ENCODE measurements at places on chromosomes 11 and 22.

GRCh38 chr11:44094260-44094868, 1.1 kb upstream of the EXT2 start:
- peak; percentile 83 for DNase-seq

GRCh38 chr11:130882138-130882551, 34.1 kb downstream of the SNX19 start:
- DNase-seq: no peak

- DNase-seq: no peak
These were observed 93.2 kb downstream of the CACNA1I start for GRCh38 chr22:39663751-39664150.

DNA sequence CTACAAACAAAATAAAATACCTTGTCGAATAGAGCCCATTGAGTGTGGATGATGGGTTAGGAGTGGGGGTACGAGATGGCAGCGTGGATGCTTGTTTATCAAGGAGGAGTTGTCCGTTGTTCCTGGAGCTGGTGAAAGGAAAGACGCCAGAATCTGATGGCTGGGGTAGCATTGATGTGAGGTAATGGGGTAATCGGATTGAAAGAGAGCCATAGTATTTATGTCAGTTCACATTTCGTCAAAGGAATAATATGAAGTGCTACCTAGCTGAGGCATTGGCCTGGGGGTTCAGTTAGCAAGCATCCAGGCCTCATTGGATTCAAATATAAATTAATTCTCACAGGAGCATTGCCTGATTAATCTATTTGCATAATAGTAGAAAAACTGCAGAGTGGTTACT, 16.9 kb upstream of the DBX1 start:
- DNase-seq: no peak

GRCh38 chr11:126624506-126624905, 269.0 kb downstream of the ST3GAL4 start:
- no peak for DNase-seq

- no peak for DNase-seq
These were observed 3.2 kb downstream of the DGAT2 start for GRCh38 chr11:75771646-75772410.

GRCh38 chr11:128261011-128261421, 326.3 kb downstream of the ETS1 start:
- DNase-seq: no peak

GRCh38 chr11:44269369-44270351, 40.3 kb downstream of the ALX4 start:
- DNase-seq: no peak

GRCh38 chr11:10893714-10894151, 35.9 kb upstream of the ZBED5 start:
- no peak for DNase-seq

DNA sequence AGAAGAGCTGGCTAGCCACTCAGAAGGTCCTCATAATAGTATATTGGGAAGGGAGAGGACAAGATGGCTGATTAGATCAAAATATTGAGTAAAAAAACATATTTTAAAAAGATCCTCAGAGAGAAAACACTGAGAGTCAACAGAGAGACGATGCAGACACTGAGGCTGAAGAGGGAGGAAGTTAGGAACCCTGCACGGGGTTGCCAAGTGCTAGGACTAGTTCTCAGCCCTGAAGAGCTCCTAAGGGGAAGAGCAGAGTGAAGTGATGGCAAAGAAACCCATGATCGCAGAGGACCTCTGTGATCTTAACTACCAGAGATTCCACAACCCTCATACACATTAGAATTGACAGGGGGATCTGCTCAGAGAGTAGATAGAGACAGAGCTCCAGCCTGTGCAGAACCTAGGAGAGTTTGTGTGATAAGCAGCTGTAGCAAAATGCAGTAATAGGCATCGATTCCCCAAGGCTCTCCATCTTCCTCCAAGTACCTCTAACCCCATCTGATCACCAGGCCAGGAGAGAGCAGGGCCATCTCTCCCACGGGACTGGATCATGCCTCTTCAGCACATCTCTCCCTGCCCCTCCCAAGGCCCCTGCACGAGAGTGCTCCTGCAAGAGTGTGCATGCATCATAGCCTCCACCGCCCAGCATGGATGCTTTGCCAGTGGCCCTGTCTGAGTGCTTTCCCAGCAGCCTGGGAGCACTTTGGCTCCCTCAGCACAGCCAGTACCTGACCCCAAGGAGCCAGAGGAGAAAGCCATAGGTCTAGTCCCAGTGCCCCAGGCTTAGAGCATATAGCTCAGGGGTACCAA, 41.2 kb upstream of the ARL14EP start:
- no peak for DNase-seq

DNA sequence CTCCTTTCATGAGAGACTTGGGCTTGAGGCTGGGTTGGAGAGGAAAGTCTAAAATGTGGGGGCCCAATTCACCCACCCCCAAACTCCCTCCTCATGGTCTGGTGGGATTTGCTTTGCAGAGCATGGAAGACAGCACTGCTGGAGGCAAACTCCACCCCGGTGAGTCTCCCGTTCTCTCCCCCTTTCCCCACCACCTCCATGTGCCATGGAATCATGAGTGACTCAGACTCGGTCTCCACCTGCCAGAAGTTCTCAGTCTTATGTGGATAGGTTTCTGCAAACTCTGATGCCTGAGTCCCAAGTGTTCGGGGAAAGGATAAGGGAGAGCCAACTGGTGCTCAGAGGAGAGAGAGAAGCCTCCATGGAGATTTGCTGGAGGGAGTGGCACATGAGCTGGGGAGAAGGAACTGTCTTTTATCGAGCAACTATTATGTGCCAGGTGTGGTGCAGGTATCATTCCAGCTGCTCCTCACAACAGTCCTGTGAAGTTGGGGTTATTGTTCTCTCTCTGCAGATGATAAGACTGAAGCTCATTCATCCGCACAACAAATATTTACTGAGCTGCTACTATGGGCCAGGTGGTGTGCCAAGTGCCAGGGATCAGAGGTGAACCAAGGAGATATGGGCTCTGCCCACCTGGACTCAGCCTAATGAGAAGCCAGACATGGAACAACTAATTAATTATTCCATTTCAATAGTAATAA, 6.6 kb downstream of the PLEKHB1 start:
- DNase-seq: no peak

GRCh38 chr11:7514099-7514591, 346 bp downstream of the PPFIBP2 start:
- DNase-seq: peak; percentile 36

DNA sequence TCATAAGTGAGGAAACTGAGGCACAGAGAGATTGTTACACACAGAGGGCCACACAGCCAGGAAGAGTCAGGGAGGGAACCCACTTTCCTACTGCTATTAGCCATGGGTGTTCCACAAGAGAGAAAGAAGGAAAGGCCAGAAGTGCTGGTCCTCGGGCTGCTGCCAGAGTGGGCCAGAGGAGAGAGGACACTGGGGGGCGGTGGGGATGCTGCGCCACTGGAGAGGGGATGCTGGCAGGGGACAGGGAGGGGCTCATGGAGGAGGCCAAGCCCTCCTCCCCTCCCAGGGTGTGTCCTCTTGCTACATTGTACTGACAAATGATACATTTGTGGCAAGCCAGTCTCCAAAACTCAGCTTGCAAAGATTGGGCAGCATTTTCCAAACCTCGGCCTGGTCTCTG, 9.9 kb downstream of the IL10RA start:
- no peak for DNase-seq

DNA sequence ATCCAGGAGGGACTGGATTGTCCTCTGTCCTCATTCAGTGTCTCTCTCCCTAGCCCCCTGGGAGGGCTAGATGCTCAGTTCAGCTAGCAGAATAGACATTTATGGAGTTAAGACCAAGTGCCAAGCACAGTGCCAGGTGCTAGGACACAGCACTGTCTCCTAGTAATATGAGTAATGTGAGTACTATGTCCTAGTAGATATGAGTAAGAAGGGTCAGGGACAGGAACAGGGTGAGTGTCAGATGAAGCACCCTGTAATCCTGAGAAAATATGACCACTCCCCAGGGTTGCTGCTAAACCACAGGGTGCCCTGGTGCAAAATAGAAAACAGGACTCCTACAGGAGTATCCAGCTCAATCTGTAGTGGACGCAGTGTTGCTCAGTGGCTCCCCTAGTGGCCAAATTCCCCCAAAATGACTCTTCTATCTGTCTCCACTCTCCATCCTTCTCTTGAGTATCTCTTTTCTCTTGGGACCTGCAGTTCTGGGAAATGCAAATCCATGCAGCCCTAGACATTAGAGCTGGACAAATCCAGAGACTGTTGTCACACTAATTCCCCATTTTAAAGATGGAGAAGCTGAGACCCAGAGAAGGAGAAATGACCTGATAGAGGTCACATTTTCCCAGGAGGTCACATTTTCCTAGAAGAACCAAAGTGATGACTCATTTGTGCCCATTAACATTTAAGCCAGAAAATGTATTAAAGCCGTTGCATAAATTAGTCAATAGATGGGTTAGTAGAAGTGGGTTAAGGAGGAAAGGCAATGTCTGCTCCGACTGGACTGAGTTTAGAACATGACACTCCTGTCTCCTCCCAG, 214.3 kb downstream of the NXPE2 start:
- no peak for DNase-seq

DNA sequence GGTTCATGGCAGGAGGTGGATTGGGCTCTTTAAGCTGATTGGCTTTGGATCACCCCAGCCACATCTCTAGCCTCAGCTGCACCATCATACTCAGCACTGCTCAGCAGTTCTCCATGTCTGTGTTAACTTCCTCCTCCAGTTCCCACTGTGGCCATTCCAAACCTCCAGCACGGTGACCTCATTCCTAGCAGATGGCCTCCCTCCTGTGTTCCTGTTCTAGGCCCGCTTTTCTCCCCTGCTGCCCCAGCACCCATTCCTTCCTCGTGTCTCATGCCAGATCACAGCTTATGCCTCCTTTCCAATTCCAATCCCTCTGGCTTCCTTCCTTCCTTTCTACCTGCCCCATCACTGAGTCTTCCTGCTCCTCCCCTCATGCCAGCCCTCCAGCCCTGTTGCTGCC, 96.1 kb downstream of the MICAL2 start:
- DNase-seq: no peak

- DNase-seq: no peak
These were observed 23.8 kb downstream of the CD82 start for GRCh38 chr11:44589301-44589700.

DNA sequence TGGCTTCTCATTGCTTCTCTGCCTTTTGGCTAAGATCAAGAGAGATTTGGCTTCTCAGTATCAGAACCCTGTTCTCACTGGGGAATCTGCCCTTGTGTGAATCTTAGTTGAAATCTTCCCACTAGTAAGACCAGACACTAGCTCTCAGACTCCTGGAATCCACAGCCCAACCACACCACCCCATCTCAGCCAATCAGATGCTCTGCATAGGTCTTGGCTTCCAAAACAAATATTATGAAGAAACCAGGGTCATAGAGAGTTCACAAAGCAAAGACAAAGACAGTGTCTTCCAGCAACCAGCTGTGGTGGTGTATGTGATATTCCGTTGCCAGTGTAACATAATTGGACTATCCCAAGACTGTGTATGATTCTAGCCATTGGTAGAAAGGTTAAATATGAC, 5.4 kb downstream of the OR8B12 start:
- DNase-seq: no peak

DNA sequence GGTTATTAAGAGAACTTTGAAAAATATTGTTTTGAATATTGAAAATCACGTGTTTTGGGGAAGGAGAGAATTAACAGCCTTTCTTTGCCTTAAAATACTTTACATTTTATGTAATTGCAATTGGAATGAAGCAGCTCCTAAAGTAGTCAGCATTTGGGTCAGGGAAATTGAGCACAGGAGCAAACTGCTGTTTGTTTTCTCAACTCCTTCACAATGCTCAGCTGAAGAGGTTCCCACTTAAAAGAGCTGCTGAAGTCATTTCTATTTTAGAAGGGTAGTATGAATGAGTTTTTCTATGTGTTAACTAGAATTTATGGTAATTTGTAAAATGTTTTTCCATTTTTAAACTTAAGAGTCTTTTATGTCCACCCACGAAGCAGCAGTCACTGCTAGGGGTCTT, 8.1 kb upstream of the UCP2 start:
- DNase-seq: no peak

- DNase-seq: no peak
These were observed 55.5 kb downstream of the LARGE1 start for GRCh38 chr22:33864723-33865130.

DNA sequence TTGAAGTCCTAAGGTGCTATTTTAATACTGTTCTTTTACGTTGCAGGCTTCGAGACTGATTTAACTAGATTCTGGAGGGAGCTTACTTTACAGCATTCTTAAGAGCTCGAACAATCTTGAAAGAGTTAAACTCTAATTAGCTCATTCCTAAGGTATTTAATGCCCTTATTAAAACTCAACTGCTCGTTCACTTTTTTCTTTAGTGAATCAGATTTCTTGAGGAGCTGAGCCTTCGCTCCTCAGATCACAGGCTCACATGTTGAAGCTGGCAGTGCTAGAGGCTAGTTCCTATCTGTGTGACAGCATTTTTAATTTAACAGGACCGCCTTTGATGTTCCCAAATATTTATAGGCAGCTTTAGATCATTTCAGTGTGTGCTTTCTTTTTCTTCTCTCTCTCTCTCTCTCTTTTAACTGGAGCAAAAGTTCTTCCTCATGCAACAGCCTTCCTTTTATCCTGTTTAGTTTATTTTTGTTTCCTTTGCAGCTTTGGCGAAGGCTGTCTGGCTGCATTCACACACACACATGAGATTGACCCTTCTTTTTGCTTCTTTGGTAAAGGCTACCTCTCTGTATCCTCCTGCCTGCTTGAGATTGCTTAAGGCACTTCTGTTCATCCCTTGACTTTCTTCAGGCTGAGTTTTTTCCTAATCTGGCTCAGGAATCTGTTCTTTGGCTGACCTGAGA, 21.0 kb downstream of the ZNRF3 start:
- no peak for DNase-seq

DNA sequence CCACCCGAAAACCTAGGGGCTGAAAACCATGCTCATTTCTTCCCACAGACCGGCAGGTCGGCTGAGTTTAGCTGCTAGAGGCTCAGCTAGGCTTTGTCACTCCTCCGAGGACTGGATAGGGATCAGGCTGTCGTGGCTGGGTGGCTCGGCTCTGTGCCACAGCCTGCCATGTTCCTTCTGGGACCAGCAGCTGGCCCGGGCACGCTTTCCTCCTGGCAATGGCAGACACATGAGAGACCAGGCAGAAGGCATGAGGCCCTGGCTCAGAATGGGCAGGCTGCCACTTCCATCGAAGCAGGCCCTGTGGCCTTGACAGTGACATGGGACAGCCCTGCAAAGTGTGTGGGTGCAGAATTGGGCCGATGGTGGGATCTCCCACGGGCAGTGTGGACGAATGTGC, 20.9 kb downstream of the PARVG start:
- DNase-seq: no peak

Measured in head of caudate nucleus (tissue), 42 donors.